ENCODE measurements at places on chromosomes 4 and X.

DNA sequence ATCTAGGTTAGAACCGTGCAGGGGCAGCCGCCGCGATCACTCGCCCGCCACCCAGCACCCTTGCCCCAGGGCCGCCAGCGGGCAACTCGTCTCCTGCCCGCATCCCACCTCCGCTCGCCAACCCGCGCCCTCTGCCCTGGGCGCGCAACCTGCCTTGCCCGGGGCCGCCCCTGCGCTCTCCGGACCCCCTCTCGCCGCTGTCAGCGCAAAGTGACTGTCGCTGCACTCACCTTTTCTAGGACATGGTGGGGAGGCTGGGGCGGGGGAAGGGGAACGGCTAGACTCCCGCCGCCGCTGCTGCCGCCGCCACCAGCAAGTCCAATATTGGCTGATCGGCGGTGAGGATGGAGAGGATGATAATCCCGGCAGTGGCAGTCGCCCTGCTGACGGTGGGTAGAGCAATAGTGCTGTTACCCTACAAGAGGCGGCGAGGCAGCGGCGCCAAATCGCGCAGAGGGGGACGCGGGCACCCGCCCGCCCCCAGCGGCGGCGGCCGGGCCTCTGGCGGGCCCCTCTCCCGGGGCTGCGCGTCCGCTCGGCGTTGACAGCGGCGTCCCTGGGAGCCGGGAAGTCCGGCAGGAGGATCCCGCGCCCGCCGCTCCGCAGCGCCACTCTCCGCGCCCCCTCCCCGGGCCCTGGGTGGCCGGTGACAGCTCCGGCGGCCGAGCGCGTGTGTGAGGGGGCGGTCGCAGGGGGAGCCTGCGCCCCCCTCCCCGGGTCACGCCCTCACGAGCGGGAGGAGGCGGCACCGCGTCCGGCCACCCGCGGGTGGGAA is 2.3 kb upstream of the NR3C2 start:
- peak; percentile 44 for DNase-seq

DNA sequence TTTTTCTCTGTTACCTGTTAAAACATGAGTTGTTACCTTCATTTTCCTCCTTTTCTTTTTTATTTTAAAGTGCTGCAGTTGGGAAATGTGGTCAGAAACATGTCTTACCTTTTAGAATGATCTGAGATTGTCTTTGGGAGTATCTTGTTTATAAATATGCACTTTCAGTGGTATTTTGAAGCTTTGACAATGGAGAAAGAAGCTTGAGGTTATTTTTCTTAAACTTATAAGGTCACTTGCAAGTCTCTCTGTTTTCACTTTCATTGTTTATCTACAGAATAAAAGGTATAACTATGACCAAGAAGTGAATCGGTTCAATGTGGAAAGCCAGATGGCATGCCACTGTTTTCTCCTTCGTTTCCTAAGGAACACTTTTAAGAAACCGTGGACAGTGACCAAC is 167.5 kb upstream of the SLC7A11 start:
- no peak for DNase-seq

DNA sequence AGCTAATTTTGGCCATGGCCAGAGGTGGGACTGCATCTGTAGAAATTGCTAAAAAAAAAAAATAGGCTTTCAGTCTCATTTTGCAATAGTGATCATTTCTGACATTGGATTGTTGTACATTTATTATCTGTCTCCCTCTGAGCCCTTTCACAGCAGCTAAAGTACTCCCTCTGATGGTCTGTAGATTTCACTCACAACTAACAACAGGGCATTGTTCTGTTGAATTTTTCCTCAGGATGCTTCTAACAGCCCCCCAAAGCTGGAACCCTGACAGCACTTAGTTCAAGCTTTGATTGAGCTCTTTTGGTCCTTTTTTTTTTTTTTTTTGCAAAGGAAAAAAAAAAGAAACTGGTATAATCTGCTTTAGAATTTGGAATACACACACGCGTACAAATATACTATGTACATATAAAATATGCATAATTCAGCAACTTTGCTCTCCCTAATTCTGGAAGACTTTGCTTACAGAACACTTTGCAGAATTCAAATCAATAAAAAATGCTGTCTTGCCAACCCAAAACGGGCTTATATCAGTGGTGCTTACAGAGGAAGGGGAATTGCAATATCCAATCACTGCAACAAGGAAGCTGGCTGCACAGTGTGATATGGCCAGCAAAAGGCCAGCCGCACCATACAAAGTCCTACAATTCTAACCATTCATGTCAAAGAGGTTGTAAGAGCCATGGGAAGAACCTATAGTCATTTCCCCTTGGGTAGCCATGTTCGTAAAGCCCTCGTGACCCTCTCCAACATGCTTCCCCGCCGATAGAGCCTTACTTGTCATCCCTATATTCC is 406.4 kb downstream of the SMARCA1 start:
- no peak for DNase-seq

GRCh38 chr4:26839016-26839415 is 21.6 kb upstream of the STIM2 start:
- no peak for DNase-seq

All from frontal cortex (tissue), 4 donors.